AG04449 (cell line): ENCODE measurements at places on chromosomes 12 and 14.

DNA sequence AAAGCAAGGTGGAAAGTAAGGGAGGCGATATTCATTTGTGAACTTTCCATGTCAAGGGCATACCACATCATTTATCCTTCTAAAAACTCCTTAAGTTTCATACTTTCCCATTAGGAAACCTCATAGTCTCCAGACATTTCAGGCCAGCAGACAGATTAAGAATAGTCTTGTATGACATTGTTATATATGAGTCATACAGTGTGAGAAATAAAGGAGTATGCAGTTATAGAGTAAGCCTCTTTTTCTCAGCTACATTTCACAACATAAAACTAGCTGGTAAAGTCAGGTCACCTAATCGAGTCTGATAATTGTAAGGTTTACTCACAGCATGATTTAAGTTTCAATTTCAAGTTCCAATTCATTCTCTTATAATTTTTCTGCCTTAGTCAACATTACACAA, 164.3 kb downstream of the GRIP1 start:
- no peak for DNase-seq

GRCh38 chr12:32002848-32003493, 43.8 kb downstream of the RESF1 start:
- DNase-seq = peak; percentile 9

DNA sequence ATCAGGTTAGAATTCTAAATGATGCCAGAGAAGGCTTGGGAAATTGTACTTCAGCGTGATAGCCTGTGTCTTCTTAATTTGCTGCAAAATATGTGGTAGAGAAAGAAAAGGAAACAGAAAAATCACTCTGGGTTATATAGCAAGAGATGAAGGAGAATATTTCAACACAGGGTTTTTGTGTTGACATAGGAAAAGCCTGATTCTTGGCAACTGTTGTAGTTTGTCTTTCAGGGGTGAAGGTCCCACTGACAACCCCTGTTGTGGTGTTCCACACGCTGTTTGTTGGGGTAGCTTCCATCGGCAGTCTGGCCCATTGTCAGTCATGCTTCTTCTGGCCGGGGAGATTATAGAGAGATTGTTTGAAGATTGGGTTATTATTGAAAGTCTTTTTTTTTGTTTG, 13.8 kb upstream of the SLCO1C1 start:
- no peak for DNase-seq

DNA sequence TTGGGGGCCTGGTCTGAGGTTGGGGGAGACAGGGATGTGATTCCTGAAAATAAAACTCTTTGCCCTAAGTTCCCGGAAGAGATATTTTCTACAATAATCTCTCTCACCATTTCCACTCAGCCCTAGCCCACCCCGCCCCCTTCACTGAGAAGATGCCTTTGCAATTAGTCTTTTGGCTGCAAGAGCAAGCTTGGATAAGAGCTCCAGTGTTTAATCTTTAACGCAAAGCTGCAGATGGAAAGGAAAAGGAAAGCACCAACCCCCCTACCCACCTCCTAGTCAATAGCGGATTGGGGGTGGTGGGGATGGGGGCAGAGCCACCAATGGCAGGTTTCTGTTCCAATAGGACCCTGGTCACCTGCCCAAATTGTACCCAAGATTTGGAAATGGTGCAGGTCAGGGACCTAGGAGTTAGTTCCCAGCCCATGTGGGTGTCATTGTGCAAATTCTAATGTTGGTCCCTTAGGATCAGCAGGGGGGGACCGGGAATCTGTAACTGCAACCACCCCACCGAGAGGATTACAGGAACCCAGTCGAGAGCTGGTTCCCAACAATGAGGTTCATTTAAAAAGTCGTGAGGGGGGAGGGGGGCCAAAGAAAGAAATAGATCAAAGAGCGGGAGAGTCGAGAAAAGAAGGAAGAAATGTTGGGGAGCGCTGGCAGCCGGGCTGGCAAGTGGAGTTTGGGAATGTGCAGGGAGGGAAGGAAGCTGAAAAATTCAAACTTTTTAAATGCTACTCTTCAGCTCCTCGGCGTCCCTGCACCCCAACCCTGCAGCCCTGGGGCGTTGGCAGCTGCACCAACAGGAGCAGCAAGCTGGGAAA, 1.6 kb downstream of the ZFP36L1 start:
- DNase-seq = no peak

DNA sequence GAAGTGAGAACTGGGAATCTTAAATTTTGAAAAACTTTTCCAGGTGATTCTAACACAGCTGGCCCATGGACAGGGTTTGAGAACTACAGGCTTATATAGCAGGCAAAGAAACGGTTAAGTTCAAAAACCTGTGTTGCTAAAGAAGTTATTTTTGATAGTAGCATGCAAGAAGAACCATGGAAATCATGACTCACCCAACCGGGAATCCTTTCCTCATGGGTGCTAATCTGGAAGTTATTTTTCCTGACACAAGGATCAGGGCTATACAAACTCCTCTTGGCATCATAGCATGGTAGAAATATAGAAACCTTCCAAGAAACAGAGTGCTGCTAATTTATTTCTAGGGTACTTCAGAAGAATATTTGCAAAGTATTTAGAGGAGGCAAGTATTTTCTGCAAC, 588.7 kb downstream of the CCER1 start:
- peak; percentile 16 for DNase-seq

DNA sequence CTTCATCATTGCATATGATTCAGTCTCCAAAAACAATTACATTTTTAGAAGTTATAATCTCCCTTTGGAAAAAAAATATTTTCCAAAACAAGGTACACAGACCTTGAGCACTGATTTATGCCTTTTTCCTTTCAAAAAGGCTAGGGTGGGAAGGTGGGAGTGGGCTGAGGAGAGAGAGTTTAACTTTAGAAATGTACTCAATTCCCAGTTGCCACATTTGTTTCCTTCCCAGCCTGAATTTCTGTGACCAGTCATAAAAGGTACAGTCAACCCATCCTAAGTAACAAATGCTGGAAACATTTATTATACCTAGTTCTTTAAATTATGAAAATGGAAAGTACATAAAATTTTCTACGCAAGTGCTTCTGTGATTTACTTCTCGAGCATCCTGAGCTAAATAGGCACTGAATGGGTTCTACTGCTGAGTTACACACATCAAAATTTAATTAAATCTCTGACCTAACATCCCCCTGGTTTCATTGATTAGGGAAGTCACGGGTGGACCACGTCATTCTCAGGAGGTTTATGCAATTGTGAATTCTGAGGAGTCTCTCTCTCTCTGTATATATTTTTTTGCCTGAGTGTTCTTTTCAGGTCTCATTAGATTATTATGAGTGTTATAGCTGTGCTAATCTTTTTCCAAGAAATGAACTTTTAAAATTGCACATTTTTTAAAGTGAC, 371.8 kb downstream of the BTG1 start:
- no peak for DNase-seq

- peak; percentile 67 for DNase-seq
These were observed 220.3 kb downstream of the FBXL14 start for GRCh38 chr12:1373901-1374735.

DNA sequence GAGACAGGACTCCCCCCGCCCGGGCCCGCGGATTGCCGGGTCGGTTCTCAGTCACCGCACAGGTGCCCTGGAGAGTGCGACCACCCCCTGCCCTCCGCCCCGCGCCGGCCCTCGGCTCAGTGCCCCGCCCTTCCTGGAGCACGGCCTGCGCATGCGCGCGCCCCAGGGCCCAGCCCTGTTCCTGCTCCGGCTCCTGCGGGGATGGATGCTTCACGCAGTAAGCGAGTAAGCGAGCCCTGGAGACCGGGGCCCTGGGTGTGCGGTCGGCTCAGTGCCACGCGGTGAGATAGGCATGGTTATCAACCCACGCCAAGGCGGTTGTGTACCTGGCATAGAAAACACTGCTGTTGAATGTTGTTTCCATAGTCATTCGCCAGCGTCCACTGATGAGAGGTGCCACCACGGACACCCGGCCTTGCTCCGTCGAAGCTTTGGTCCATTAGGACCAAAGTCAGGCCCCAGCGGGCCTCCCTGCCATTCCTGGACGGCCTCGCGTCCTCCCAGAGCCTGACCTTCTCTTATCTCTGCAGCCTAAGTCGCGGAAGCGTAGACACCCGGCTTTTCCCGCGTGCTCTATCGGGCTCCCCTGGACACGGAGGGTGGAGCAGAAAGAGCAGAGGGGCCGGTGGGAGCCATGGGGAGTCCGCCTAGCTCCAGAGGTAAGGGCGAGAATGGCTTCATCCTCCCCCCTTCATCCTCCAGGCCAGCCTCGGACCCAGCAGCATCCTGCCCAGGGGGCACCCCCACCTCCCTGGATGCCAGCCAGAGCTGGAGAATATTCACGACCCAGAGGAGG, 90.6 kb downstream of the PAPOLA start:
- DNase-seq = no peak

DNA sequence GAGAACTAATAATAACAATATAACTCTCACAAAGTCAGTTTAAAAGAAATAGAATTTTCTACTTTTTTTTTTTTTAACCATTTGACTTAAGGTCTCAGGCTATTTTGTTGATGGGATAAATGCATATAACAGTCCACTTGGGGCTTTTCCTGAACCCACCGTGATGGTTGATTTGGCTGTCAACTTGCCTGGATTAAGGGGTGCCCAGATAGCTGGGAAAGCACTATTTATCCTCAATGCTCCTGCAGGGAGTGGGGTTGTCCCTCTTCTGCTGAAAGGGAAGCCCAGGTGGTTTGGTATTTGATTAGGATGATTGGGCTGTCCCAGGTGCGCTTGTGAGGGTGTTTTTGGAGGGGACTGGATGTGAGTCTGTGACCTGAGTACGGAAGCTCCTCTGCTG, 114.9 kb downstream of the AACS start:
- no peak for DNase-seq

DNA sequence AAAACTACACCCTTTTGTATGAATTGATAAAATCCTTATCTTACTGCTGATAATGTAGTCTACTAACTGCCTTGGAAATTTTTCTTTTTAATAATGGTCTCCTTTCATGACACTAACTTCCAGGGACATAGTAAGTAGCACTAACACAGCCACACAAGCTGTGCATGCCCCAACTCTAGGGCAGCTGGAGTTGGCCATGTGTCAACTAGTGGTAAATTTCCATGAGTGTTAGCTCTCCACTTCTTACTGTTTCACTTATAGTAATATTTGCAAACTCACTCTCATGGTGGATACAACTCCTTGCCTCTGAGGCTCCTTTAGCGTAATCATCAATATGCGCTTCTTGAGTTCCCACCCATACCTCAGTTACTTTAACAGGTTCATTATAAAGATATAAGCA, 38.0 kb downstream of the LGR5 start:
- DNase-seq = no peak

GRCh38 chr12:39815746-39816145, 196.1 kb upstream of the ABCD2 start:
- no peak for DNase-seq

DNA sequence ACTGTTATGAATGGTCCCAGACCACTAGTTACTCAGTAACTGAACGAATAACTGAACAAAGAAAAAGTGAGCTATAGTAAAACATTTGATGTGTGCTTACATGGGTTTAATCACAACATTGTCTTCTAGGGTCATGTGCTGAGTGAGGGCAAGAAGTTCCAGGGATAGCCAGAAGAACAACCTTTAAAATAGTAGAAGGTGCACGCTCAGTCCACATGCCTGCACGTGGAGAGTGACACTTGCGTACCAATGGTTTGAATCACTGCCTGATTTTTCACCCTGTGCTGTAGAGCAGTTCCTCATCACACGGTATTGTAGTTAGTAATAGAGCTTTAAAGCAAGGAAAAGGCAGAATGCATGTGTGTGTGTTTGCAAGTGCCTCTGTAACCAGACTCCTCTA, 224.2 kb downstream of the EGLN3 start:
- DNase-seq = no peak

DNA sequence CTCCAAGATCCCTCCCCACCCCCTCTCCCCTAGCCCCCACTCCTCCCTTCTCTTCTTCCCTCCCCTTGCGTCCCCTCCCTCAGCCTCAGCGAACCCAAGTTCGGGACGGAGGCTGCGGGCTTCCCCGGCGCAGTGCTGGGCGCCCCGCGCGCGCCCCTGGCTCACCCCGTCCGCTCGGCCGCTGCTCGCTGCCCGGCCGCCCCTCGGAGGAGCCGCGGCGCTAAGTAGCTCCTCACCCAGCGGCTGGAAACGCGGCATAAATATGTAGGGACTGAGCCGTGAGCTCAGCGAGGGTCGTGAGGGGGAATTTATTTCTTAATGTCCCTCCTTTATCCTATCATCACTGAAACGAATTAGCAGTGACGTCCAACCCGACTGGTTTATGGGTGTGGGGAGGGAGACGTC, at the start of gene NOS1:
Gene NOS1 (minus strand): TSS at position 280 of the 405 bp plus-strand sequence. CDS start 30,557 bp downstream, outside the sequence.
- DNase-seq = no peak

DNA sequence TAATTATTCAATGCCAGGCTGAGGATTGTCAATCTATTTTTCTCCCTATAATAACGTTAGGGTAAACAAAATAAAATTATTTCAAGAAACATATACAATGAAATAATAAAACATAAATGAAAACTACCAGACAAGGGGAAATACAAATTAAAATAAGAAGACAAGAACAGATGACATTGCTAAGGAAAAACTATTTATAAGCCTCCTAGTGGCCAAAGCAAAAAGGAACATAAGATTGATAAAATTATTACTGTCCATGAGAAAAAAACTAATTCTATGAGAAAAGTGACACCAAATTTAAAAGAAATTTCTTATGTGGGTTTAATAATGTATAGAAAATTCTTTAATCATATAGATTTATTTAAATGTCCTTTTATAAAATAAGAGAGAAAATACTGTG, 294.7 kb downstream of the TTC6 start:
- DNase-seq = no peak

DNA sequence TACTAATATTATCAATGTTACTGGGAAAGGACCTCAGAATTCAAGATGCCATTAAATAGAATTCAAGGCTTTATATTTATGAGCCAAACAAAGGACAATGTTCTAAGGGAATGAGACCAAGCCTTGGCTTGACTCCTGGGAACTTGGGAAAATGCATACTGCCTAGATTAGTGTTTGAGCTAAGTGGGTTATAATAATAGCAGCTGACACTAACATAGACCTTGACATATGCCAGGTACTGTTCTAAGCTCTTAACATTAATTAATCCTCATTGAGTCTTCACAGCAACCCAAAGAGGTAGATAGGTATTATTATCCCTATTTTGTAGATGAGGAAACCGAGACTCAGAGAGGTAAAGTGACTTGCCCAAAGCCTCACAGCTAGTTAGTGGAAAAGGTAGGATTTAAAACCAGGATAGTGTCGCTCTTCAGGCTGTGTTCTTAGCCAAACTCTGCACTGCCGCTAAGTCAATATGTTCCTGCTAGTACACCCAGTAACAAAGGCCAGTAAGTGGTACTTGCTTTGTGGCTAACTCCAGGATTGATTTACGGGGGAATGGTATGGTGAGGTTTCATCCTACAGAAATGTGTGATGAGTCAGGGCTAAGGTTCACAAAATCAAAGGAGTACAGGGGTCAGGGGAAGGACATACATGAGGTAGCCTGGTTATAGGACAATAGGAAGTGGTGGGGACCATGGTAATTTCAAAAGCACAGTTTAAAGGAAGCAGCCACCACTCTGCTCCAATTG, 35.8 kb upstream of the PRKAB1 start:
- DNase-seq = no peak
